Chondrocyte (in vitro differentiated cells): ENCODE measurements at places on chromosomes 5 and 9. TPM values are rescaled to one million over a fixed set of nuclear protein-coding genes. Genes with fewer than 3 reads are reported as not detected.

- DNase-seq, result no peak
- H3K4me1 ChIP-seq, result peaks cover 4% of the 10 kb centered on the region
- no peaks in the 10 kb centered on the region for H3K27me3 ChIP-seq
- no peak overlapping the region for H3K4me3 ChIP-seq
- H3K27ac ChIP-seq, result no peak overlapping the region
- H3K36me3 ChIP-seq, result peaks cover 15% of the 10 kb centered on the region
Observed at GRCh38 chr9:136923881-136924280, 20.7 kb downstream of the FBXW5 start.

- peaks cover under 1% of the 10 kb centered on the region for H3K4me1 ChIP-seq
- peaks cover 2% of the 10 kb centered on the region for H3K36me3 ChIP-seq
- H3K27ac ChIP-seq, result no peak overlapping the region
- peaks cover 7% of the 10 kb centered on the region for H3K27me3 ChIP-seq
- DNase-seq, result no peak
Observed at GRCh38 chr5:81171769-81172168, 61.4 kb upstream of the CKMT2 start.

- H3K4me1 ChIP-seq, result no peaks in the 10 kb centered on the region
- no peaks in the 10 kb centered on the region for H3K27me3 ChIP-seq
- no peaks in the 10 kb centered on the region for H3K36me3 ChIP-seq
- no peak for DNase-seq
Observed at GRCh38 chr5:5933651-5934050, 444.7 kb downstream of the MED10 start.

DNA sequence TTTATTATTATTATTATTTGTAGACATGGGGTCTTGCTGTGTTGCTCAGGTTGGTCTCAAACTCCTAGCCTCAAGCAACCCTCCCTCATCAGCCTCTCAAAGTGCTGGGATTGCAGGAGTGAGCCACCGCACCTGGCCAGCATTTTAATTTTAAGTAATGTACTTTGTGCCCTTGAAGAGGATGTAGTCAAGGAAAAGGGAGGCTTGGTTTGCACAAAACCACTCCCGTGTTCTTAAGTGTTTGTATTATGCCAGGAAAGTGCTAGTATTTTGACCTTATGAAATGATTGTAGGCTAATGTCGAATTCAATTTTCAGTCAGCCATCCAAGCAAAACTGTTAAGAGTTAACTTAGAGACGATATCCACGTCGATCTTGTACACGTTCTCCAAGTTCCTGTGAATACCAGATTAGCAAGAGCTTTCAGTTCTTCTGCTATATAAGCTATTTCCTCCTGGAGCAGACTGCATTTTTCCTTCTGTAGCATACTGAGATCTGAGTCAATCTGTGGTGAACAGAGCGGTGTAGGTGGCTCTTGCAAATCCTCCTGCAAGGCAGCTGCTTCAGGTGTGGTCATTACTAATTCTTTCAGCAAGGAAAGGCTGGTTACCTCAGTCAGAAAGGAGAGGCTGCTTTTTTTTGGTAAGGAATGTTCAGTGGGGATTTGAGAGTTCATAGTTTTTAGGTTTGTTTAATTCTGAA lies 23.7 kb downstream of the CCDC171 start:
- no peak for DNase-seq
- no peaks in the 10 kb centered on the region for H3K4me1 ChIP-seq
- H3K36me3 ChIP-seq, result peaks cover 11% of the 10 kb centered on the region

- peaks cover 2% of the 10 kb centered on the region for H3K36me3 ChIP-seq
- DNase-seq, result no peak
- H3K4me1 ChIP-seq, result no peaks in the 10 kb centered on the region
- H3K4me3 ChIP-seq, result no peak overlapping the region
- no peak overlapping the region for H3K27ac ChIP-seq
Observed at GRCh38 chr9:113431191-113431590, 20.6 kb downstream of the C9orf43 start.

DNA sequence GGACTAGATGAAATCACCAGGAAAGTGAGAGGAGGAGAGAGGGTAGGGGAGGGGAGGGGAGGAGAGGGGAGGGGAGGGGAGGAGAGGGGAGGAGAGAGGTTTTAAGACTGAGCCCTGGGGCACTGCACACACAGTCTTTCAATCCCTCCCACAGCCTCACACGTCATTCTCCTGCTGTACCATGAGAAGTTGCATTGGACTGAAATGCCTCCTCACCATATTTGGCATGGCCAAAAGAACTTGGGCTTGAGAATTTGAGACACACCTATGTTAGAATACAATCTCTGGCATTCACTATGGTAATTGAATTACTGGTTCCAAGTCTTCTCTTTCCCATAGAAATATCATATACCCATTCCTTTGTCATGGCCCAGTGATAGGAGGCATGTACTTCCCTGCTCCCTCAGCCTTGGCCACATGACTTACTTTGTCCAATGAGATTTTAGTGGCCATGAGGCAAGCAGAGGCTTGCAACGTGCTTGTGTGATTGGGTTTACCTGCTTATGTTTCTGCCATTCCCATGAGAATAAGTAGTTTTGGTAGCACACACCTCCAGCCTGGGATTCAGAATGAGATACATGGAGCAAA lies 133.3 kb upstream of the SMARCA2 start:
- no peaks in the 10 kb centered on the region for H3K36me3 ChIP-seq
- H3K4me3 ChIP-seq, result no peak overlapping the region
- DNase-seq, result no peak
- peaks cover 3% of the 10 kb centered on the region for H3K27me3 ChIP-seq
- no peak overlapping the region for H3K27ac ChIP-seq
- no peaks in the 10 kb centered on the region for H3K4me1 ChIP-seq

CYFIP2 gene
- 15.7 to 39.6 TPM (median 37.4 TPM) in 3 replicates for total RNA-seq

PKD2L2 gene
- not detected in 3 replicates for total RNA-seq

GCNT4 gene
- total RNA-seq, result 0.65 to 2.6 TPM (median 2.6 TPM) in 3 replicates

UBE2QL1 gene
- 0.17 to 0.36 TPM (median 0.31 TPM) in 3 replicates for total RNA-seq
